ENCODE measurements at places on chromosomes 1 and 21. TPM values are rescaled to one million over a fixed set of nuclear protein-coding genes. Genes with fewer than 3 reads are reported as not detected.

The SERPINC1 gene
- not detected for total RNA-seq

The OXCT2 gene
- 3.9 TPM for total RNA-seq

The HSPA6 gene
- total RNA-seq = 4.3 TPM

The NBPF10 gene
- total RNA-seq = 1.4 TPM

The PTPRC gene
- 0.11 TPM for total RNA-seq

DNA sequence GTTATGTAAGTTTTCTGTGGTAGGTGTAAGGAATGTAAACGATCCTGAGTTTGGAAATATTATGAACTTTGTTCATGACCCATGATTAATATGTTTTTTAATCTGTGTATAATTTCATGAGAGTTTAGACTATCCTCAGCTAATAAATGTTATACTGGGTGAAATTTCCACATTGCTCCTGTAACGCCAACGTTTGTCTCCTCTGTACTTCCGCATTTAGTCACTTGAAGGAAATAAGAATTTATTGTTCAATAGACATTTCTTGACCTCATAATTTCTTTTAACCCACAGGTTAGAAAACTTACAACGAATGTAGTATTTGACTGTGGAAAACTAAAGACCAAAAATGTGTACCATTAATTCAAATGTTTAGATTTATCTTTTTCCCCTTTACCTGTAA, 876 bp downstream of the KCNJ15 start:
- no peak overlapping the region for H3K27ac ChIP-seq
- no peaks in the 10 kb centered on the region for H3K36me3 ChIP-seq
- peaks cover 14% of the 10 kb centered on the region for H3K4me1 ChIP-seq
- no peak overlapping the region for H3K4me3 ChIP-seq
- no peak for DNase-seq

DNA sequence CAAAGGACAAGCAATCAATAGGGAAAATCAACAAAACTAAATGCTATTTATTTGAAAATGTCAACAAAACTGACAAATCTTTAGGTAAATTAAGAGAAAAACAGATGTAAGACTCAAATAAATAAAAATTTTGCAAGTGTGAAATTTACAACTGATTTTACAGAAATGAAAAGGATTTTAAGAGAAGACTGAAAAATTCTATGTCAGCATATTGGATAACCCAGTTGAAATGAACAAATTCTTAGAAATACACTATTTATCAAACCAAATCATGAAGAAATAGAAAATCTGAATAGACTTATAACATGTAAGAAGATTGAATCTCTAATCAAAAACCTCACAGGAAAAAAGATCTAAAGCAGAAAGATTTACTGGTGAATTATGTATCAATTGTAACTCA, 7.6 kb upstream of the SPRR2F start:
- peaks cover 20% of the 10 kb centered on the region for H3K4me1 ChIP-seq
- no peak overlapping the region for H3K27ac ChIP-seq
- H3K27me3 ChIP-seq = no peaks in the 10 kb centered on the region
- DNase-seq = no peak
- H3K4me3 ChIP-seq = no peak overlapping the region

DNA sequence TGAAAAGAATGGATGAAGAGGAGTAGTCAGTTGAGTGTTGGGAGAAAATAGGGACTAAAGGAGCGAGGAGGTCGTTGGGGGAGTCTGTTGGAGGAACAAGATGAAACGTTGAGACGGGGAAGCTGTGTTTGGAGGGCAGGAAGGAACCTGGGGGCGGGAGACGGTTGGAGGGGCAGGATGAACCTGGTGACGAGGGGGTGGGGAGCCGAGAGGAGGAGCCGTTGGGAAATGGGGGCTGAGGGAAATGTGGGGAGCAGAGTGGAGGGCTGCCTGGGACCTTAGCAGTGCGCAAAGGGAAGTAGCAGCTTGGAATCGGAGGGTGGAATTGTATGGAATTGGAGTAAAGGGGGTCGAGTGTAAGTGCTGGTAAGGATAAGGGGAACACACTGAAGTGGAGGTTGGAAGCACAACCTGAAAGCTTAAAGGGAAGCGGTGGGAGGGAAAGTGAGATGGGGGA, 630 bp downstream of the MTF2 start:
- peak overlapping the region; percentile 89 for H3K4me3 ChIP-seq
- peaks cover 12% of the 10 kb centered on the region for H3K4me1 ChIP-seq
- peaks cover 21% of the 10 kb centered on the region for H3K36me3 ChIP-seq
- DNase-seq = peak; percentile 7
- H3K27me3 ChIP-seq = no peaks in the 10 kb centered on the region

DNA sequence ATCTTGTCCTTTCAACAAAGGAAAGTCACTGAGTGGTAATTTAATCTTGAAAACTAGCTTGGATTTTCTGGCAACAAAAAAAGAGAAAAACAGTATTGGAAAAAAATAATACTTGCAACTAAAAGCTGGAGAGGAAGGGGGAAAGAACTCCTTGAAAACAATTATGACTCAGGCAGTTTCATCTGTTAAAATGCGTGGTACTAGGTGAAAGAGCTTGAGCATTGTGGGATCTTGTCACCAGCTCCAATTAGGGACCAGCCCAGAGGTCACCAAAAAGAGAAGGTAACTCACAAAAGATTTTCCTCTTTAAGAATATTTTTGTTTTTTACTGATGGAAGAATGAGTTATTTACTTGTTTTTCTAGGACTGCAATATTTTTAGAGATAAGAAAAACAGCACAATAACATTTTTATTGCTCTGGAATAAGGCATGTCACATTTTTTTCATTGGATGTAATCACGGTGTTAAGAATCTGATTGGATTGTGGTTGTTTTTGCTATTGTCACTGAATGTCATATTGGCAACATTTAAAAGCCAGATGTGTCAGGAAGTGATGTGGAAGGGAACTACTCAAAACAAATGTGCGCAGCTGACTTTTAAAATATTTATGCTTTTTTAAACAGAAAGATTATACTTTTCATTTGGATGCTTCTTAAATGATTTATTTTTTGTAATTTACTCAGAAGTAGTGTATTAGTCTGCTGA, 78.5 kb upstream of the ADAMTS5 start:
- no peak overlapping the region for H3K4me3 ChIP-seq
- peak; percentile 3 for DNase-seq
- no peaks in the 10 kb centered on the region for H3K27me3 ChIP-seq
- no peaks in the 10 kb centered on the region for H3K36me3 ChIP-seq
- no peak overlapping the region for H3K27ac ChIP-seq

GRCh38 chr1:172246521-172247390, 173.7 kb upstream of the C1orf105 start:
- H3K36me3 ChIP-seq = no peaks in the 10 kb centered on the region
- H3K27ac ChIP-seq = no peak overlapping the region
- peak; percentile 48 for DNase-seq
- H3K4me3 ChIP-seq = no peak overlapping the region
- no peaks in the 10 kb centered on the region for H3K27me3 ChIP-seq

GRCh38 chr1:19067912-19068638, 111.6 kb upstream of the IFFO2 start:
- H3K27ac ChIP-seq = no peak overlapping the region
- no peaks in the 10 kb centered on the region for H3K27me3 ChIP-seq
- peaks cover 28% of the 10 kb centered on the region for H3K4me1 ChIP-seq
- no peak for DNase-seq

- no peaks in the 10 kb centered on the region for H3K4me1 ChIP-seq
- H3K36me3 ChIP-seq = no peaks in the 10 kb centered on the region
- H3K4me3 ChIP-seq = no peak overlapping the region
- H3K27ac ChIP-seq = no peak overlapping the region
These were observed 6.4 kb upstream of the SDC3 start for GRCh38 chr1:30914931-30915330.

DNA sequence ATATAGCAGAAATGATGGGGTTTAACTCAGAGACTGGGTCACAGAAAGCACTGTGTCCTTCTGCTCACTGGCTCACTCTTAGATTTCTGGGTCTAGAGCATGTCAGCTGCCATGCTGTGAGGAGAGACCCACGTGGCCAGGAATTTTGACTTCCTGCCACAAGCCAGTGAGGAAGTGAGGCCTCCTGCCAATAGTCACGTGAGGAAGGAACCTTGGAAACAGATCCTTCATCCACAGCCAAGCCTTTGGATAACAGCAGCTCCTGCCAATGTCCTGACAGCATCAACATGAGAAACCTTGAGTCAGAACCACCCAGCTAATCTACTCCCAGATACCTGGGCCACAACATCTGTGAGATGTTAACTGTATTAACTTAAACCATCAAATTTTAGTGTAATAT, 114.5 kb upstream of the PLPPR5 start:
- no peak for DNase-seq
- no peaks in the 10 kb centered on the region for H3K4me1 ChIP-seq
- no peak overlapping the region for H3K4me3 ChIP-seq
- no peaks in the 10 kb centered on the region for H3K36me3 ChIP-seq

- H3K27me3 ChIP-seq = no peaks in the 10 kb centered on the region
- H3K4me1 ChIP-seq = no peaks in the 10 kb centered on the region
- no peak overlapping the region for H3K4me3 ChIP-seq
- no peaks in the 10 kb centered on the region for H3K36me3 ChIP-seq
- no peak overlapping the region for H3K27ac ChIP-seq
- no peak for DNase-seq
These were observed 76.3 kb downstream of the KCNT2 start for GRCh38 chr1:196531737-196532524.

GRCh38 chr1:202807926-202808757, at the start of gene KDM5B:
Gene KDM5B (minus strand): TSS chr1:202808421. CDS start chr1:202808305, 116 bp downstream.
- peaks cover 49% of the 10 kb centered on the region for H3K4me1 ChIP-seq
- no peaks in the 10 kb centered on the region for H3K27me3 ChIP-seq
- H3K36me3 ChIP-seq = no peaks in the 10 kb centered on the region
- H3K27ac ChIP-seq = peak within 1 kb of the TSS; percentile 48

- no peak overlapping the region for H3K27ac ChIP-seq
- H3K4me1 ChIP-seq = no peaks in the 10 kb centered on the region
- H3K4me3 ChIP-seq = no peak overlapping the region
- DNase-seq = no peak
These were observed 10.7 kb downstream of the CASQ2 start for GRCh38 chr1:115757856-115758255.

DNA sequence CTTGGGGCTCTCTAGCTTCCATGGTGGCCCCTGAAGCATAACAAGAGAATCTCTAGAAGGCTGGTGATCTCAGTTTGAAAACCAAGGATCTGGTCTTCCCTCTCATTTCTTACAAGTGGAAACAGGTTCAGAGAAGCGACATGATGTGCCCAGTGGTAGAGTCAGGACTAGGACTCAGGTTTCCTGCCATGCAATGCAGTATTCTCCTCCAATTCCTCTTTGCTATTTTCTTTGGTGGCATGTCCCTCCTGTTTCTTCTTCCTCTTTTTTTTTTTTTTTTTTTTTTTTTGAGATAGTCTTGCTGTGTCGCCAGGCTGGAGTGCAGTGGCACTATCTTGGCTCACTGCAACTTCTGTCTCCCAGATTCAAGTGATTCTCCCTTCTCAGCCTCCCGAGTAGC, 195.6 kb upstream of the C1orf105 start:
- no peak for DNase-seq
- H3K36me3 ChIP-seq = no peaks in the 10 kb centered on the region
- H3K4me1 ChIP-seq = no peaks in the 10 kb centered on the region
- H3K27me3 ChIP-seq = no peaks in the 10 kb centered on the region
- H3K27ac ChIP-seq = no peak overlapping the region
- no peak overlapping the region for H3K4me3 ChIP-seq

GRCh38 chr1:160761886-160762285, 22.8 kb downstream of the SLAMF7 start:
- no peak overlapping the region for H3K27ac ChIP-seq
- H3K4me3 ChIP-seq = no peak overlapping the region
- H3K27me3 ChIP-seq = no peaks in the 10 kb centered on the region
- no peaks in the 10 kb centered on the region for H3K36me3 ChIP-seq

- peaks cover 4% of the 10 kb centered on the region for H3K27me3 ChIP-seq
- peak; percentile 39 for DNase-seq
- H3K4me3 ChIP-seq = no peak overlapping the region
- no peaks in the 10 kb centered on the region for H3K4me1 ChIP-seq
- no peak overlapping the region for H3K27ac ChIP-seq
These were observed 67.1 kb downstream of the MAN1C1 start for GRCh38 chr1:25683731-25684130.

- no peak for DNase-seq
- H3K4me1 ChIP-seq = peaks cover 8% of the 10 kb centered on the region
- no peaks in the 10 kb centered on the region for H3K36me3 ChIP-seq
- H3K27ac ChIP-seq = no peak overlapping the region
These were observed 284.5 kb upstream of the PLXNA2 start for GRCh38 chr1:208528578-208529240.

GRCh38 chr1:246297279-246298265, 209.5 kb downstream of the SMYD3 start:
- H3K4me1 ChIP-seq = peaks cover 19% of the 10 kb centered on the region
- DNase-seq = peak; percentile 63
- no peak overlapping the region for H3K27ac ChIP-seq
- no peaks in the 10 kb centered on the region for H3K36me3 ChIP-seq

DNA sequence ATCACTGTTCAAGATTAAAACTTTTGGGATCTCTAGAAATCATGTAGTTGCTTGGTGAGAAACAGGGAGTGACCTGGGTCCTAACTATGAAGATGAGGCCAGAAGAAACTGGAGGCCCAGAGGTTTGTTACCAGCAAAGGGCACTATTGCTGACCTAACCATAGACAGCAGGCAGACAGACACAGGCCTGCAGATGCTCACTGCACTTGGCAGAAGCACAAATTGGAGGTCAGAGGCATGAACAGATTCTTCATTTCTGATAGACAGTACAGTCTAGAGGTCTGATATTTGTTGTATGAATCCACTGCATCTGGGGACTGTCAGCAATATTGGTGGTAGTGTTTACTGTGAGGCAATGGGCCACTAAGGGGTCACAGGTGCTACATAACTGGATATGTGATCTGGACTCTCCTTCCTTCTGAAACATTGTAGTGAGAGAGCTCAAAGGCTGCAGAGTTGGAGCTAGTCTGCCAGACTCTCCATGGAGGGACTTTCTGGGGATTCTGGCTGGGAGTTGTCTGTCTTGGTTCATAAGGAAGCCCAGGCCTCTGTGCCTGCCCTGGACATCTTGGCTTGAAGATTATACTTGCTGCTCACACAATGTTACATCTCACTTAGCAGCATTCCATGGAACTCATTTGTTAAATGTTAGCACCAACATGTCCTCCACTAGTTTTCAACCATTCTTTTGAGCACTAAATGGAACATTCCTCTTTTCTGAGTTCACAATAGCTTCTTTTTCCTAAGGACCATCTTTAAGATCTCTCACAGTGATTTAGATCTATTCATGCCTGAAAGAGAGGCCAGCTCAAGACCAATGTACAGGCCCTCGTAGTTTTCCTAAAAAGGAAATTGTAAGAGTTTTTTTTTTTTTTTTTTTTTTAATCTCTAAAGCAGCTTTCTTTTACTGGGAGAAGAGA, 26.9 kb upstream of the CCN1 start:
- H3K27ac ChIP-seq = no peak overlapping the region
- H3K36me3 ChIP-seq = no peaks in the 10 kb centered on the region
- H3K27me3 ChIP-seq = no peaks in the 10 kb centered on the region
- DNase-seq = no peak

DNA sequence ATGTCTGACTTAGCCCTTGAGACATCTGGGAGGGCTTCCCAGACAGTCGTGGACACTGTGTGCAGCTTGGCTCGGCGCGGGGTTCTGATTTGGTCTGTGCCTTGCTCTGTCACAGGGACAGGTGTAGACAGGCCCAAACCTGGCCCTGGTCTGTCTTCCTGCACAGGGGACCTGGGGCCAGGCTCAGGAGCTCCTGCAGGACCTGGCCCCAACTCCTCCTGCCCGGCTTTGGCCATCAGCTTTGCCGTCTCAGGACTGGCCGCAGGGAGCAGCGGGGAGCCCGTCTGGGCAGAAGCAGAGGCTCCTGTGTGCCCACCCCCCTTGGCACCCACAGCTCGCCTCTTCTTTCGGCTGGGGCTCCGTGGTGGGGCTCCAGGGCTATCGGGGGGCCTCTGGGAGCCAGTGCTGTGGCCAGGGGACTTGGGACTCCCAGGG, 1.7 kb downstream of the PERM1 start:
- no peaks in the 10 kb centered on the region for H3K36me3 ChIP-seq
- peaks cover 32% of the 10 kb centered on the region for H3K4me1 ChIP-seq
- H3K4me3 ChIP-seq = no peak overlapping the region
- peaks cover 11% of the 10 kb centered on the region for H3K27me3 ChIP-seq
- H3K27ac ChIP-seq = no peak overlapping the region
- no peak for DNase-seq

Measured in PC-3 (cell line).